ENCODE measurements at places on chromosomes 11 and 22.

DNA sequence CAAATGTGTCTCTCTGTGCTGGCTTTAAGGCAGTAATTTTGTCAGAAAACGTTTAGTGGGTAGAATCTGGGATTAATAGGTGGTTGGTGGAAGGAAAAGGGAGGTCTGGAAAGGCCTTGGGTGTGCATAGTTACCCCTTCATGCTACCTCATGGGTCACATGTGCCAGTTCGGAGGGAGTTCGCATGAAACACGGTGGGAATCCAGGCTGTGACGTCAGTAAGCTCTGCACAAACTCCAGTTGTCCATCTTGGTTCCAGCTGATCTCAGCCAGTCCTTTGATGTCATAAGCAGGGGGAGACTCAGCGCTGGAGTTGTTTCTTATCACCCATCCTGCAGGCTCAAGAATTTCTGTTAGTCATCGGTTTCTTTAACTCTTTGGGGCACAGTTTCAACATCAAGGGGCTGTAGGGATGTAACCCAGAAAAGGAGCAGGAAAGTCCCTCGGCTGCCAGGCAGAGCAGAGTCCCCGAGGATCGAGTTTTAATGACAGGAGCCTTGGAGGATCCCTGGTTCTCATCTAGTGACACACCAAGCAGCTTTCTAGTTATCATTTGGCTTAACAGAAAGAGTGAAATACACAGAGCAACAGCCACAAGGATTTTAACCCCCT, 28.9 kb downstream of the MOV10L1 start:
- DNase-seq: no peak

DNA sequence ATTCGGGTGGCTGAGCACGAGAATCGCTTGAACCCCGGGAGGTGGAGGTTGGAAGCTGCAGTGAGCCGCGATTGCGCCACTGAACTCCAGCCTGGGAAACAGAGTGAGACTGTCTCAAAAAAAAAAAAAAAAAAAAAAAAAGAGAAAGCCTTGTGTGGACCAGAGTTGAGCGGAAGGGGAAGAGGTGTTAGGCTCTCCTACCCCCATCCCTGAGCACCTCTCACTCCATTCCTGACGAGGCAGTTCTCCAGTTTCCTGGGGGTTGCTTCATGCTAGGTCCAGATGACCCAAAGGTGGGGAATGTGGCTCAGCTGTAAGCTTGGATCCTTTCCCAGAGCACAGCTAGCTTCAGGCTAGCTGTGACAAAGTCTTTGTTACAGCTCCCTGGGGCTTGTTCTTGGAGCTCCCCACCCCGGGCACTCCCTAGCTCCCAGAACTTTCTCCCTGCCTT, 8.8 kb upstream of the DNAL4 start:
- no peak for DNase-seq

DNA sequence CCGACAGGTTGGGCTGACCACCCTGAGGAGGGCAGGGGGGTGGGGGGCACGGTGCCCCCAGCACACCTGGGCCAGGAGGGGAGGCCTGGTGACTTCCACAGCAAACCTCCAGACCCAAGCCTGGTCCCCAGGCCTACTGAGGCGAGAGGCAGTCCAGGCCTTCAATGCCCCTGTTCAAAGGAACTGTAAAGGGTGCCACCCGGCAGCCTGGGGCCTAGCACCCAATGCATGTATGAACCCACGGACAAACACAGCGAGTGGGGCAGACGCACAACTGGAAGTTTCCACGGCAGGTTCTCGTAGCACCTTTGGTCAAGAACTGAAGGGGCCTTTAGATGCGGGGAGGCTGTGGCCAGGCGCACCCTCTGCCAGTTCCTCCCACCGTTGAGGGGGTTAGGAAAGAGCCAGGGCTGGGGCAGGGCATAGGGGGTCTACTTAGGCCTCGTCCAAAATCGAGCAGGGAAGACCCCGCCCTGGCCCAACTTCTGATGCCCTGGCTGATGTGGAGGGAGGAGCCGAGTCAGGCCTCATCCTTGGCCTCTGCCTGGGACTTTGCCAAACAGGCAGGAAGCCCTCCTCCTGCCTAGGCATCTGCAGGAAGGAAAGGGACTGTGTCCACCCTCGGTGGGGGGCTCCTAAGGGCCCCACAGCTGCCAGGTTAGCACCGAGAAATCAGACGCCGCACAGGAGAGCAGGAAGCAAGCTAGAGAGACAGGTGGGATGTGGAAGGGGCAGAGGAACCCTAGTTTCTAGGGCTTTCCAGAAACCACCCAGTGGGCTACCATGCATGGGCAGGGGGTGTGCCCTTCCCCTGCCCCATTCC, 6.6 kb downstream of the CBX6 start:
- no peak for DNase-seq

GRCh38 chr22:47307822-47308221, 545.4 kb downstream of the TBC1D22A start:
- DNase-seq: no peak

DNA sequence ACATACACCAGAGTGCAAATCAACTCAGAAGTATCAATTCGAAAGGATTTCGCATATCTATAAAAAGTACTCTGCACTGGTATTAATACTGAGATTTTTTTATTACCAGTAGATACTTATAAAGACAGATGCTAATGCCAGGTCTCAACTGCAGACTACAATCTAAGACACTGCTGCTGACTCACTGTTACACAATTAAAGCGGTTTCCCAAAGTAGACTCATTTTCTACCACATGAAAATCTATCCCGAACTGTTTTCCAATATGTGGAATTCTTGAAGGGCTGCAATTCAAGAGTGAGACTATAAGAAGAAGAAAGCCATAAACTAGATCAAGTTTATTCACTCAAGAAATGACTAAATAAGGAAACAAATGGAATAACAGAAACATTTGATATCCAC, 57.2 kb upstream of the ARHGAP32 start:
- DNase-seq: no peak

GRCh38 chr22:38793317-38793716, 626 bp downstream of the DNAL4 start:
- no peak for DNase-seq

GRCh38 chr22:20843501-20843900, 15.1 kb downstream of the PI4KA start:
- DNase-seq: peak; percentile 47

- no peak for DNase-seq
These were observed 876.9 kb upstream of the RAG2 start for GRCh38 chr11:37474889-37475288.

DNA sequence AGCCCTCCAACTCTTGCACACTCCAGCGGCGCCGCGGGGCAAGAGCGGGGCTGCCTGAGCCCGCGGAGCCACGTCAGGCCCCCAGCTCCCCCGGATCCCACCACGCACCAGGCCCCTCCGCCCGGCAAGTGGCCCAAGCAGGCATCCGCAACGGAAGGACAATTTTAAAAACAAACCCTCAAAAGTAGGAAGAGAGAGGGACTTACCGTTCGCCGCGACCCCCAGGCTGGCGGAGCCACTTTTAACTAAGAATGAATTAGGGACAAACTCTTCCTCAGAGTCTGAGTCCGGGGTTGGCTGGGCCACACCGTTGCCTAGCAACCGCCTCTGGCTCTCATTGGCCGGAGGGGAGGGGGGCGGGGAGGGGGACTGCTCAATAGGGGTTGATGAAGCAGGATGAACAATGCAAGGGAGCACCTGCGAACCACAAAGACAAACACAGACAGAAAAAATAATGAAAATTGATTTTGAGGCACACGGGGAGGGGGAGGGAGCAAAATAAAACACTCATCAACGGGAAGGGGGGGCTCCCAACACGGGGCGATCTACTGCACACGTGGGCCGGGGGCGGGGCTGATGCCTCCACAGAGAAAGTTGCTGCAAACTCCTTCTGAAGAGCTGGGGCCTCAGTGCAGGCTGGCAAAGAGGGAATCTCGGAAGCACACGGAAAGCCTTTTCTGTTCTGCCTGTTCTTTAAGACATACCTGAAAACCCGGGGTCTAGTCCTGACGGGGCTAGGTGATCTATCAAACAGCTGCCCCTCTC, 387.5 kb upstream of the NARS2 start:
- DNase-seq: peak; percentile 82

GRCh38 chr11:8292351-8292750, 28.7 kb upstream of the LMO1 start:
- no peak for DNase-seq

DNA sequence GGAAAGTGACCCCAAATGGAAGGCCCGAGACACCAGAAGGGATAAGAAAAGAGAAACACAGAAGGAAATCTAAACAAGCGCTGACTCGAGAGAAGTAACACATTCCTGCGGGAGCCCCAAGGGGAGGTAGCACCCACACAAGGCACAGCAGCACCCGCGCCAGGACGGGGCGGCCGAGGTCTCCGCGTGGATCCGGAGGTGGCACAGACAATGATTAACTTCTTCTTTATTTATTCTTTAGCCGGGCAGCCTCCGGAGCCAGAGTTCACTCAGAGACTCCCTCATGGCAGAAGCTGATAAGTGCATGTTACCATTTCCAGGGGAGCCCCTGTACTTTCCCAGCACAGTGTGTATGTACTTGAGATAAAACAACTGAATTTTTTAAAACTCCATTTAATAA, 5.1 kb downstream of the TOLLIP start:
- no peak for DNase-seq

DNA sequence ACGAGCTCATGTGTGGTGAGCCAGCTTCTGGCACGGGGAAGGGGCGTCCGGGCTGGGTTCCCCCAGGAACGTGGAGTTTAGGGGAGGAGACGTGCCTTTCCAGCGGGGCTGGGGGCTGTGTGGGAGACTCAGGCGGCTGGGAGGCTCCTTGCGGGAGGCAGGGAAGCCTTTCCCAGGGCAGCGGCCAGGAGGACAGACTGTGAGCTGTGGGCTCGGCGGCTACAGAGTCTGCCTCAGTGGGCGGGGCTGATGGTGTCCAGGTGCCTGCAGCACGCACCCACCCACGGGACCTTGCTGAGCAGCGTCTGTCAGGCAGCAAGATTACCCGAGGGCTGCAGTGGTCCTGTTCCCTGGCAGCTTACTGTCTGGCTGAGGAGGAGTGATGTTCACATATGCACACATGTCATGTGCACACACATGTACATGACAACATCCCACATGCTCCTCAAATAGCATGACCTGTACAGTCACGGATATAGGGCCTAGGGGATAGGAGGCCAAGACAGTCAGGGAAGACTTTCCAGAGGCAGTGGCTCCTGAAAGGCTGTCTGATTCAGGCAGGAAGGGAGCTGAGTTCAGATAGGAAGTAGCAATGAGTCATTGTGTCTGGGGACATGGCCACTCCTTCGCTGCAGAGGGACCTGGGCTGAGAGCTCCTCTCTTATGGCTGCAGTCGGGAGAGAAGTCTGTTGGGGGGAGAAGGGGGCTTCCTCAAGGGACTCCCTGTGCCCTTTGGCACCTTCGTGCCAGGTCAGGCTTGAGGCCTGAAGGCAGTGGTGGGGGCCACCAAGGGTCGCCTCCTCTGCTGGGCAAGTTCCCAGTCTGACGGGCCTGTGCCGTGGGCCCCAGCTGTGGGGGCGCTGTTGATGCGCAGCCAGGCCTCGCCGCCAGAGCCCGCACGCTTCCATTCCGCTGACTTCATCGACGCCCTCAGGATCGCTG, 23.3 kb upstream of the PPP6R3 start:
- DNase-seq: no peak

- DNase-seq: no peak
These were observed 33.1 kb upstream of the ST14 start for GRCh38 chr11:130126516-130126915.

GRCh38 chr11:117908959-117909610, 20.1 kb downstream of the TMPRSS13 start:
- no peak for DNase-seq

- DNase-seq: no peak
These were observed 50.7 kb downstream of the TSPAN18 start for GRCh38 chr11:44777209-44778194.

GRCh38 chr11:69703768-69704507, at the start of gene FGF19:
Gene FGF19, minus strand, starts transcription at chr11:69704022. Its CDS starts 146 bp downstream, at chr11:69703876.
- no peak for DNase-seq

- DNase-seq: peak; percentile 85
These were observed 16.4 kb downstream of the TOM1 start for GRCh38 chr22:35315855-35316745.

DNA sequence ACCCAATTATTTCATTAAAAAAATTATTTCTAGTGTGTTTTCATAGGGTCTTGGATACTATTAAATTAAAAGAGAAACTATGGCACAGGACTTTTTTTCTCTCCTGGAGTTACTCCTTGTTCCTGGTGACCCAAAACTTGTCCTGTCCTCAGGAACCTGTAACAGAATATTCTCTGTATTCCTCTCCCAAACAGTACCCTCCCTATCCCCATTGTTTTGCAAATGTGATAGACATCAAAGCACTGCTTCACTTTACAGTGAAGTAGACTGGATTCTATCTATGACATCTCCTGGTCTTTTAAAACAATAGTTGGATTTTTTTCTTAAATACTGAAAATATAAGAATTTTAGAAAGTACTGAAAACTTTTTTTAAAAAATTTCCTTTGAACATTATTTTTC, 37.2 kb downstream of the FAR1 start:
- no peak for DNase-seq

DNA sequence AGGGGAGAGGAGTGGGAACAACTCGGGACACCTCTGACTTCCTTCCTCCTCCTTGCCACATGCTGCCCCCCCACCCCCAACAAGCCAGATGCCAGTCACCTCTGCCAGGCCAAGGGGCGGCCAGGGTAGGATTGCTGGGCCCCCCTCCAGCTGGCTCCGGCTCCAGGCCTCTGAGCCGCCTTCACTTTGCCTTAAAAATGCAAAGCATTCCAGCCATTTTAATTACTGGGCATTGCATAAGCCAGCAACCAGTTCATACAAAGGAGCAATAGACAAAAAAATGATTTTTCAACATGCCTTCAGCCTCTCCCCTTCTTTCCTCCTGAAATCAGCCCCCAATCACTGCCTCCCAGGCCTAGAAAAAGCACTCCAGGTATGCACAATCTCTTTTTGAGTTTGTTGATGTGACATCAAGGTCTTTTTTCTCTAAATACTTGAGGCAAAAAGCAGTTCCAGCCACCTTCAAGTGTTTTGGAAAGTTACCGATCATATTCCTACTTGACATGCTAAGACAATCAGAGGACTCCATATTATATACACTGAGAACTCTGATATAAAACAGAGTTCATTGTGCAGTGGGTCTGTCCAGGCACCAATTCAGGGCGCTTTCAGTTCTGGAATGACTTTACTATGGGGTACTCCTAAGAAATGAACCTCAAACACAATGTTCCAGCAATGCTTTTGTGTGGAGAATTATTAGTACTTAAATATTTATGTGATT, 12.4 kb upstream of the TIMP3 start:
- DNase-seq: no peak

- DNase-seq: no peak
These were observed 540 bp downstream of the PPARA start for GRCh38 chr22:46150655-46151477.

DNA sequence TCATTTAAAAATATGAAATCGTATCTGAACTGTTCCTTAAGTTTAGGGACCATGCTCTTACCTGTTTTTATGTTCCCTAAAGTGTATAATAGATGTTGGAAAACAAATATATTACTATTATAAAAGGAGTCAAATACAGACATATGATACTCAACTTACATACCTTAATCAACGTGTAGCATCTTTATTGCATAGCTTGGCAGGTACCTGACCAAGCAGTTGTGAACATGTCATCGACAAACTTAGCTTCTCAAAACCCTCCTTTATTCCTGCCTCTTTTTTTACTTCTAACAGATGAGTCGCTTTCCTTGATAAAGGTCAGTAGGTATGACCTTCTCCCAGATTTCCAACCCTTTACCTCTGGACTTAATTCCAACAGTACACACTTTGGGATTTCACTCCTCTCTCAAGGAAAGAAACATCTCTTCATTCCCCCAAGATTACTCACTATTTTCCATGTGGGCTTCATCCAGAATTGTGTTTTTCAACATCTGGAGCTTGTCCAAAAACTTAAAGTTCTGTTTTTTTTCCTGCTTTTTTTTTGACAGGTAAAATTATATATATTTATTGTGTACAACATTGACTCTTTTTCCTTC, 11.9 kb downstream of the HIPK3 start:
- DNase-seq: no peak
